Gastrocnemius medialis (tissue), 4 donors: ENCODE measurements at places on chromosomes 2 and 18.

DNA sequence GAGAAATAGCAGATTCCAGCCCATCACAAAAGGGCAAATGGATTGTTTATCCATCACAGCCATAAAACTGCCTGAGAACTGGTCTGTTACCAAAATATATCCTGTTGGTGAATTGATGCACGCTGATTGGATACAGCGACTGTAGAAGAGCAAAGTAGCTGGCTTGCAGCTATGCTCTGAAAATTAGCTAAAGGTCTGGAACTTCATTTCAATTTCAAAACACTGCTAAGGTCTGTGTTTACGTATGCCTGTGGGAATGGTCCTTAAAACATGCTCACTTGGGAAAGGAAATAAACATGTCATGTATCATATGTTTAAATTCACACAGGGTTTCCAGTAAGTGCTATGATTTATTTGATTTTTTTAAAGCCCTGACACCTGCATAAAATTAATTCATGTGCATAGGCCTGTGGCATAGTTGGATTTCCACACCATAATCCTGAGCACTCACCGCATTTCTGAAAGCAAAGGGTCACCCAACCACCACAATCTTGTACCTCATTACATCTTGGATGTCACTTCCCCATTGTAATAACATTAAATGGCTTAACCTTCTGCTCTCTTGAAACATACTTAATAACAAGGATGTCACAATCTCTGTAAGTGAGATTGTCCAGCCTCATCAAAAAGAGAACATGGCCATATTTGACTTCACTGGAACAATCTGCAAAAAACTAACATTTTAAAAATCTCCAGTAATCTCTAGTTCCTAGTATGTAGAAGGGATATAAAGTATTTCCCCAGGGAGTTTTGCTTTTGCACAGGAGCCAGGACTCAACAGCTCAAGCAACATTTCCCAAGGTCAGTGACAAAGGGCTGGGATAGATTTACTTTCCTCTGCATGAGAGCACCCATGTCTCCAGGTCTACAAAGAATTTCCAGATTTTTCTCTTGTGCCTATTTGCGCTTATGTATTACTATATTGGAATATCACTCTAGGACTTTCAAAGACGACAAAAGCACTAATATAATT lies 109.8 kb downstream of the FARSB start:
- DNase-seq, result no peak

DNA sequence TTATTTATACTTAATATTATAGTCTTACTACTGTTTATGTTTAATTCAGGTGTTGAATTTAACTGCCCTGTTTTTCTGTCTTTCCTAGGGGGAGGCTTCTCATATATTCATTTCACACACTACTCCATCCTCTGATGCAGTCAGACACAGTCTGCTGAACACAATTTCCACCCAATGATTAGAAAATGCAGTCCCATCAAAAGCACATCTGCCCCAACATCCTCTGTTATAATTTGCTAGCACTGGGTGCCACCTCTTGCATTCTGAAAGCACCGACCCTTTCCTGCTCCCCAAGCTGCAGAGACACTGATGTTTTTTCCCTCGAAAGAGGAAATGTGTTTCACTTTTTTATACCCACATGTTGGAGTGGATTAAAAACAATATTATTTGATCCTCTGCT lies 474.7 kb downstream of the PID1 start:
- no peak for DNase-seq

DNA sequence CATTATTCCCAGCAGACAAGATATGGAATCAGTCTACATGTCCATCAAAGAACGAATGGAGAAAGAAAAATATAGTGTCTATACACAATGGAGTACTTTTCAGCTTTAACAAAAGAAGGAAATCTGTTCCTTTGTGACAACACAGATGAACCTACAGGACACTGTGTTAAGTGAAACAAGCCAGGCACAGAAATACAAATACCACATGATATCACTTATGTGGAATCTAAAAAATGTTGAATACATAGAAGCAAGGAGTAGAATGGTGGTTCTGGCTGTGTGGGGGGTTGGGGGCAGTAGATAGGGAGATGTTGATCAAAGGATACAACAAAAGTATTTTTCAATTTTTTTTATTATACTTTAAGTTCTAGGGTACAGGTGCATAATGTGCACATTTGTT lies 347.7 kb upstream of the MAP2 start:
- DNase-seq, result no peak

GRCh38 chr2:160325418-160325817 lies 125.3 kb upstream of the ITGB6 start:
- DNase-seq, result no peak

DNA sequence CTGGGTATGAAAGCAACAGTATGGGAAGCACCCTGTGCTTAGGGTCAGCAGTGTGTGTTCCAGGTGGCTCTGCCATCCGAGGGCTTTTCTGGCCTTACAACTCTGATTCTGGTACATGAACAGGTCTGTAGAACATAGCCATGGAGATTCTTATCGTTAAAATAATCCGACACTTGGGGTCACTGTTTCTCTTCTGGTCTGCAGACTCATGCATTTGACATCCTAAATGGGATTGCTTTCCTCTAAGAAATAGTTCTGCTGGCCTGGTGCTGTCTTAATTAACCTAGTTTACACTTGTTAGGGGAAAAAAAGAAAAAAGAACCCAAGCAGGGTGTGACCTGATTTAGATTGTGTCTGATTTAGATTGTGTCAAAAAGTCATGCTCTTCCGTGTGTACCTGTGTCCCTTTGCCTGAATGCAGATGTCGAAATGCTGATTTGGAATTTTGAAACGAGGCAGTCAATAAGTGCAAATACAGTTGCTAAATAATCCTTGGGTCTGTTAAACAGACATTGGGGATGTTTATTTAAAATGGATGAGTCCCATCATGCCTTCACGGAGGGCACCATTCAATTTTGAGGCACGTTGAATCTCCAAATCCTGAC lies 59.6 kb downstream of the TRPM8 start:
- DNase-seq, result no peak

DNA sequence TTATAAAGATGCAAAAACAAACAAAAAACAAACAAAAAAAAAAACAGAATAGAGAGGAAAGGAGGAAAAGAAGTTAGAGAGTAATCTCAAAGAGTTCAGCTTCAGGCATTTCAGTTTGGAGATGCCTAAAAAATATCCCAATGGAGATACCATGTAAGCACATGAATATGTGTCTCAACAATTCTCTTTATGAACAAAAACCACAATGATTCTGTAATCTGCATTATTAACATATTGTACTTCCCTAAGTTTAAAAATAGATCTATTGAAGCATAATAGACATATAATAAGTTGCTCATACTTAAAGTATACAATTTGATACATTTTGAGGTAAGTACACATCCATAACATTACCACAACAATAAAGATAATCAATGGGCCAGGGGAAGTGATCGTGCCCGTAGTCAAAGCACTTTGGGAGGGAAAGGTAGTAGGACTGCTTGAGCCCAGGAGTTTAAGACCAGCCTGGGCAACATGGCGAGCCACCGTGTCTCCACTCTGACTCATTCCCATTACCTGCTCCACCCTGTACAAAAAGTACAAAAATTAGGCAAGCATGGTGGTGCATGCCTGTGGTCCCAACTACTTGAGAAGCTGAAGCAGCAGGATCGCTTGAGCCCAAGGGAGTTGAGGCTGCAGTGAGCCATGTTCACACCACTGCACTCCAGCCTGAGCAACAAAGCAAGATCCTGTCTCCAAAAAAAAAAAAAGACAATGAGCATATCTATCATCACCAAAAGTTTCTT lies 158.9 kb downstream of the ATAD2B start:
- DNase-seq, result no peak

GRCh38 chr18:65990944-65991708 lies 240.3 kb downstream of the CDH7 start:
- no peak for DNase-seq

DNA sequence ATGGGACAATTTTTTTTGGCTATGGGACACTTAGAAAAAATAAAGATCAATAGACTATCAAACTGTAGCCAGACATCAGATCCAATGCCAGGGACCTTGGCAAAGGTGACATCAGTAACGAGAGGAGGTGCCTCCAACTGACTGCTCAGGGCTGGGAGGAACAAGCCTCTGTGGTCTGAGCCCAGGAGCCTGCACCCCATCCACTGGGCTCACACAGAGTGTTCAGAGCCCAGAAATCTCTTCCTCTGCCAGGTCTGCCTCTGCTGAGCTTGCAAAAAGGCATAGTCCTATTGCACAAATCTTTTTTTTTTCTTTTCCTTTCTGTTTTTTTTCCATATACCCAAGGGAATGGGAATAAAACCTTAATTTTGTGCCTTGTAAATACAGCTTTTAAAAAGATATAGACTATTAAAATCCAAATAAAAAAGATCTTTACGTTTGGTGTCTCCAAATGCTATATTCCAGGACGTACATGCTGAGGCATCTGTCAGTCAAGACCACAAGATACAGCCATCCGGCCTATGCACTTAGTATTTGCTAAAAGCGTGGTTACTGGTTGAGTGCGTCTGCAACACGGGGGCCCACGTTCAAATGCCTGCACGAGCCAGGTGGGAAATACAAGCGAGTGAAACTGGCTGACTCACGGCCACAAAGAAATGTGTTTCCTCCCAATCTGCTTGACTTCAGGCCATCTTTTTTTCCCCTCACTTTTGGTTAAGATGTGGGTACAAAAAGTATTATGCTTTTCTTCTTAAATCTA lies 7.8 kb upstream of the ARHGAP25 start:
- peak; percentile 14 for DNase-seq

DNA sequence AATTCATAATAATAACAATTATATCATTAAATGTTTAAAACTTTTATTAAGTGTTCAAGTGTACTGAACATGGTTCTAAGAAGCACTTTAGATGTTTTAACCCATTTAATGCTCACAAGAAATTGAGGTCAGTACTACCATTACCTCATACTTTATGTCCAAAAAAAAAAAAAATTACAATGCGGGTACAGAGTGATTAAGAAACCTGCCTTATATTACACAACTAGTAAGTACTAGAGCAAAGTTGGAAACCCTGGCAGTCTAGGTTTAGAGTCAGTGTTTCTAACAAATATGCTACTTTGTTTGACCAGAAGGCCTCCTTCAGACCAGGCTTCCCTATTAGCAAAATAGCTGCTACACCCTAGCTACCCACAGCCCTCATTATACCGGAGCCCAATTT lies 28.5 kb downstream of the PLEKHM3 start:
- no peak for DNase-seq

DNA sequence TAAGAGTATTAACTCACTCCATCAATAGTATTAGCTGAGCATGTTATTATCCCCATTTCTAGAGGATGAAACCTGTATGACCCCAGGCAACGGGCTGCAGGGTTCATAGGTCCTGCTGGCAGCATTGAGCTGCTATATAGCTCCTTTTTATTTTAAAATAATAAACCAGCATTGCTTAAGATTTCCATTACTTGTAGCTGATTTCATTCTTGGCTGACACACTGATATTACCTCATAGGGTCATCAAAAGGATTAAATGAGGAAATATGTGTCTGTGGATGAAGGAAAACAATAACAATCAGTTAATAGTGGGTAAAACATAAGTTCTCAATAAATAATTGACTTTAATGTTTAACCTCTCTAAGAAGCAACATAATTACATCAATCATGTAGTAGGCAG lies 48.3 kb upstream of the NRP2 start:
- DNase-seq, result no peak

GRCh38 chr18:3449512-3450011 lies 410 bp upstream of the TGIF1 start:
- no peak for DNase-seq

DNA sequence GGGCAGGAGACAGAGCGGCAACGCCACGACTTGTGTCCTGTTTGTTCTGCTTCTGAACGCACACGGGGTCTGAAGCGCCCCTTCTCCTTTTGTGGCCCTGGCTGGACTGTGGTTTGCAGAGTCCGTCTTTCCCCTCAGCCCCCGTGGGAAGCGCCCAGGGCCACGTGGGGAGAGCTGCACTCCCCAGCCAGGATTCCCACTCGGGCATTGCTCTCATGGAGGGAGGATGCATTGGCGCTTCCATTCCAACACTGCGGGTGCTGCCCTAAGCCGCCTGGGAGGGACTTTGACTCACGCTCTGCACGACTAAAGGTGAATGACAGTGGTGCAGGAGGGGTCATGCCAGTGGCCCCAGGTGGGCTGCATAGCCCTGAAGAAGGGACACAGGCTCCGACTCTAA lies 52.5 kb downstream of the TIMM21 start:
- no peak for DNase-seq

- DNase-seq, result no peak
Observed at GRCh38 chr2:162245061-162245460, 1.8 kb upstream of the FAP start.

DNA sequence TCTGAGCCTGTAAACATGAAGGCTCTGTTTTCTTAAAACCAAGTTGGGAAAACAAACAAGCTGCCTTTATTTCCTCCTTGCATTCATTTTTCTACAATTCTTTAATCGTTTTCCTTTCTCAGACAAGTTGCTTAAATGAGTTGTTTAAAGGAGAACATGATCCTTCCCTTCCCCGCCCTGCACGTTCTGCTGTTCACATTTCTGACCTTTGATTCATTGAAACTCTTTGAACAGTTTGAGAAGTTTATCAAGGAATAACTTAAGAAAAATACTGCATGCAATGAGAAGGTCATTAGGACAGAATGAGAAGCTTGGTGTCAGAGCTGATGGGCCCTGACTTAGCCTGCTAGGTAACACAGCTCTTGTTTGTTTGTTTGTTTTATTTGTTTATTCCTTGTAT lies 181.6 kb downstream of the PARD3B start:
- DNase-seq, result no peak

DNA sequence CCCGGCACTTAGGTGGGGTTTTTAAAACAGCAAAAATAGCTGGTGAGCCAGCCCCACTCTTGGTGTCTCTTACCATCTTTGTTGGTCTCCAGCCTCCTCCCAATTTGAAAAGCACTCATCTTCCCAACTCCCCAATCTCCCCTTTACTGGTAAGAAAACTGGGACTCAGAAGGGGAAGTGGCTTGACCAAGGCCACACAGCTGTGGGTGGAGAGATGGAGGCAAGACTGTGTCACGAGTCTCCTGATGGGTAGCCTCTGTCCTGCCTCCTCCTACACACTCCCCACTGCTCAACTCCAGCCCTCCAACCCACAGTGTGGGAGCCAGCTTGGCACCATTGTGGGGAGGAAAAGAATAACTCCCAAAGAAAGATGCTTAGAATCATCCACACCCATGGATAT lies 140.4 kb downstream of the SMAD2 start:
- no peak for DNase-seq

GRCh38 chr2:202982779-202983491 lies 31.7 kb upstream of the NBEAL1 start:
- DNase-seq, result no peak

- DNase-seq, result no peak
Observed at GRCh38 chr2:634041-634440, 43.2 kb downstream of the TMEM18 start.

GRCh38 chr2:69253611-69254301 lies 133.3 kb downstream of the GFPT1 start:
- peak; percentile 43 for DNase-seq

GRCh38 chr2:106356291-106356690 lies 111.9 kb downstream of the RGPD3 start:
- no peak for DNase-seq

GRCh38 chr2:69113627-69114026 lies 100.6 kb downstream of the ANTXR1 start:
- DNase-seq, result no peak

- DNase-seq, result no peak
Observed at GRCh38 chr2:197954328-197954727, 149.9 kb downstream of the PLCL1 start.

GRCh38 chr2:39483534-39483933 lies 46.4 kb upstream of the MAP4K3 start:
- no peak for DNase-seq

GRCh38 chr2:26034637-26034992 lies 731 bp downstream of the RAB10 start:
- no peak for DNase-seq
